T1000 (cell line): ENCODE measurements at places on chromosomes 16 and 17.

GRCh38 chr16:65959983-65960382, 406.5 kb upstream of the CDH5 start:
- no peak for DNase-seq

GRCh38 chr16:72894293-72895151, 153.4 kb downstream of the ZFHX3 start:
- DNase-seq: no peak

GRCh38 chr16:75710344-75710743, 9.1 kb upstream of the DUXB start:
- no peak for DNase-seq

GRCh38 chr17:35074711-35075707, 11.5 kb upstream of the RFFL start:
- no peak for DNase-seq

- no peak for DNase-seq
Measured at GRCh38 chr17:55038291-55038690, 69.7 kb downstream of the STXBP4 start.

GRCh38 chr16:17358846-17359245, 111.9 kb downstream of the XYLT1 start:
- no peak for DNase-seq

DNA sequence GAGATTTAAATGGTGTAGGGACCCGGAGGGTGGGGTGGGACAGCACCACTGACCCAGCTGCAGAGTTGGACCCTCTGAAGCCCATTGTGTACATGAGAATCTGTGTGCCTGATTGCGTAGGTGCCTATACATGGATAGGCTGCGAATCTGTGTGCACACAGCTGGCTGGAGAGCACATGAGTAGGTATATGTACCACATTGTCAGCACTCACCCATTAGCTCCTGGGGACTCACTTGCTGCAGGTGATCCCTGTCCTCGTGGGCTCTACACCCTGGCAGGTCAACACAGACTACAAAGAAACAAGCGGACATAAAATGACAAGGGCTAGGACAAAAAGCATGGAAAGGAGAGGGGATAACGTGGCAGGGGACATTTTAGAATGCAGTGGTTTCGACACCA, 11.3 kb upstream of the CETP start:
- no peak for DNase-seq

- no peak for DNase-seq
Measured at GRCh38 chr16:31423241-31423640, 4.9 kb downstream of the COX6A2 start.

GRCh38 chr17:21452377-21453143, 76.4 kb downstream of the KCNJ12 start:
- DNase-seq: no peak

DNA sequence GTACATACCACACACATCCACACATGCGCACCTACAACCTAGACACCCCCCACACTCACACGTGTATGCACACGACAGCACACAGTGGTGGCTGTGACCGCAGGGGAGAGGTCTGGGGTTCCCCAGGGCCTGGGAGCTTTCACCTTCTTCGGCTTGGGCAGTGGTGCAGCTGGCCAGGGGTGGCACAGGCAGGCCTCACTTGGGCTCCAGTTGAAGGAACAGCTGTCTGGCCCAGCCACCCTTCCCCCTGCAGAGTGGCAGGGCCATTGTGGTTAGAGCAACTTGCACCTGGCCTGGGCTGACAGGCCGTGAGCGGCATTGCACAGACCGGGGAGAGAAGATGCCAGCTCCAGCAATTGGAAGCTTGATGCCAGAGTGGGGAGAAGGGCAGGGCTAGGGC, 114.5 kb upstream of the GSE1 start:
- DNase-seq: no peak
